ENCODE measurements at places on chromosomes 6 and 20.

- no peak for DNase-seq
Measured at GRCh38 chr6:134314006-134314821, 3.7 kb downstream of the SGK1 start.

- peak; percentile 5 for DNase-seq
Measured at GRCh38 chr6:87029711-87030314, 65.1 kb downstream of the CGA start.

DNA sequence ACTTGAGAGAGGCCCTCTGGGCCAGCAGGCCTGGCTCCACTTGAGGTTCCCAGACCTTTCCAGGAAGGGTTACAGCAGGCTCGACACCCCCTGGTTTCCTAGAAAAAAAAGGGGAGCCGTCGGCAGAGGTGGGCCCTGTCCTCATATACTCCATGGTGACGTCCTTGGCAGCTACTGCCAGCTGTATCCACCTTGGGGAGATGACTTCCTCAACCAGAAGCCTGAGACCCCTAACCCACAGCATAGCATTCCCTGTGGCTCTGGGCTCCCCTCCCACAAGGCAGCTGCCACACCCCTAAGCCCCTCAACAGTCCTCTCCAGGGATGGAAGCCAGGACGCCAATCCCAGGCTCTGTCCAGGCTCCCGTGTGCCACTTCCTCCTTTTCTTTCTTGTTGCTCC is 294.8 kb downstream of the CDC5L start:
- DNase-seq: no peak

DNA sequence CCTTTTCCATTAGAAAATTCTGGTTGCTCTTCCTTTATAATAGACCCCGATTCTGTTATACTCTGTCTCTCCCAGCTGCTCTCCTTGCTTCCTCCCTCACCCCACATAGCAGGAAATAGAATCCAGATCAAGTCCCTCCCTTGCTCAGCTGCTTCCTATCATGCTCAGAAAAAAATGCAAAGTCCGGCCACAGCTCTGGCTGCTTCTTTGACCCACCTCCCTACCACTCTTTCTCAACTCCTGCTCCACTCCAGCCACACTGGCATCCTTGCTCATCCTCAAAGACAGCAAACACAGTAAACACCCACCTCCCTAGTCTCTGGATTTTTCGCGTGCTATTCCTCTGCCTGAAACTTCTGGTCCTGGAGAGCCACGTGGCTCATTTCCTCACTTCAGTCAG is 9.1 kb upstream of the SLC22A16 start:
- DNase-seq: no peak

GRCh38 chr6:155200012-155200411 is 63.8 kb upstream of the CLDN20 start:
- DNase-seq: no peak

GRCh38 chr20:63312690-63313348 is 19.8 kb downstream of the COL20A1 start:
- no peak for DNase-seq

DNA sequence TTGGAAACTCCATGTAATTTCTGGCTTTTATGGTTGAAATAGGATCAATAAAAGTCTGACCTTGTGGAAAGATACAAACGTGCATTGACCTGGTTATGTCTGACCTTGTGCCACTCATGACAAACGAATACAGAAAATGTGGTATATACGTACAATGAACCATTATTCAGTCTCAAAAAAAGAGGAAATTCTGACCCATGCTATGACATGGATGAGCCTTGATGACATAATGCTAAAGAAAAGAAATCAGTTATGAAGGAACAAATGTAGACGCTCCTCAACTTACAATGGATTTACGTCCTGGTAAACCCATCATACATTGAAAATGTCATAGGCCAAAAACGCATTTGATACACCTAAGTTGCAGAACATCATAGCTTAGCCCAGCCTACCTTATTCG is 309.7 kb upstream of the SULF2 start:
- no peak for DNase-seq

GRCh38 chr6:47977314-47977713 is 133.7 kb downstream of the PTCHD4 start:
- DNase-seq: no peak

DNA sequence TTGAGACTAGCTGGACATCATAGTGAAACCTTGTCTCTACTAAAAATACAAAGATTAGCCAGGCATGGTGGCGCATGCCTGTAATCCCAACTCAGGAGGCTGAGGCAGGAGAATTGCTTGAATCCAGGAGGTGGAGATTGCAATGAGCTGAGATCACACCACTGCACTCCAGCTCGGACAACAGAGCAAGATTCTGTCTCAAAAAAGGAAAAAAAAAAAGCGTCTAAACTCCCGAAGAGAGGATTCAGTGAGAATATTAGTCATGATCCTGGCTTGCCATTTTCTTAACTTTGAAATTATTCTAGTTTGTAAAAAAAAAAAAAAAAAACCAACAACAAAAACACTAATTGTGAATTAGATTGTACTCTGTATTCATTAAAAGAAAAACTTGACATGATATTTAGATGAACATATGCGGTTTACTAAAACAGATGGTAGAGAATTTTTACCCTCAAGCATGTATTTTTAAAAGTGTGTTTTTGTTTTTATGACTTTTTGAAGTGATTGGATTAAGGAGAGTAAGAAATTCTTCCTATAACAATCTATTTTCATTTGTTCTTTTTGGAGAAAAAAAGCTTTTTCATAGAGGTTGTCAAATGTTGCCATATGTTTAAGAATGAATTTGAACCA is 80.7 kb downstream of the UST start:
- DNase-seq: no peak

- DNase-seq: no peak
Measured at GRCh38 chr6:152232501-152233151, 404.5 kb downstream of the SYNE1 start.

Measured in SJSA1 (cell line).